ENCODE measurements at places on chromosomes 13 and 19.

DNA sequence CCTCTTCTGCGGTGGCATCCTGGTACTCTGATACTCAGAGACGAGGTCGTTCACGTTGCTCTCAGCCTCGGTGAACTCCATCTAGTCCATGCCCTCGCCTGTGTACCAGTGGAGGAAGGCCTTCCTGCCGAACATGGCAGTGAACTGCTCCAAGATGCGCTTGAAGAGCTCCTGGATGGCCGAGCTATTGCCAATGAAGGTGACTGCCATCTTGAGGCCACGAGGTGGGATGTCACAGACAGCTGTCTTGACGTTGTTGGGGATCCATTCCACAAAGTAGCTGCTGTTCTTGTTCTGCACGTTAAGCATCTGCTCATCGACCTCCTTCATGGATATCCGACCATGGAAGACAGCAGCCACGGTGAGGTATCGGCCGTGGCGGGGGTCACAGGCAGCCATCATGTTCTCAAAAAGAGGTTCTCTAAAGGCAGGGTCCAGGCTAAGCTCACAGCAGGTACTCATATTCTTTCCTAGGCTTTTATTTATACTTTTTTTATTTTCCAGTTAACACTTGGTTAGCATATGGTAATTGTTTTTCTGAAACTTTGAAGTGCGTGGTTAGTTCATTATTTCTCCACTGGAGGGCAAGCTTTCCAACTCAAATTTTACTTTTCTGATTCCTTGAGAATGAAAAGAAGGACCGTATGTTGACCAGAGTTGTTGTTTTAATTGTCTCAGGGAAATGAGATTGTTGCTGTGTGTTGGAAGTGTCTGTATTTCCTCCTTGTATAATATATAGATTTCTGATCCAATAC is 72.4 kb upstream of the RGCC start:
- H3K4me1 ChIP-seq: no peaks in the 10 kb centered on the region
- no peak overlapping the region for H3K4me3 ChIP-seq
- H3K27ac ChIP-seq: no peak overlapping the region

GRCh38 chr19:45200568-45200967 is 22.0 kb downstream of the BLOC1S3 start:
- no peaks in the 10 kb centered on the region for H3K36me3 ChIP-seq
- DNase-seq: no peak
- no peaks in the 10 kb centered on the region for H3K4me1 ChIP-seq
- H3K27me3 ChIP-seq: no peaks in the 10 kb centered on the region
- no peak overlapping the region for H3K4me3 ChIP-seq

DNA sequence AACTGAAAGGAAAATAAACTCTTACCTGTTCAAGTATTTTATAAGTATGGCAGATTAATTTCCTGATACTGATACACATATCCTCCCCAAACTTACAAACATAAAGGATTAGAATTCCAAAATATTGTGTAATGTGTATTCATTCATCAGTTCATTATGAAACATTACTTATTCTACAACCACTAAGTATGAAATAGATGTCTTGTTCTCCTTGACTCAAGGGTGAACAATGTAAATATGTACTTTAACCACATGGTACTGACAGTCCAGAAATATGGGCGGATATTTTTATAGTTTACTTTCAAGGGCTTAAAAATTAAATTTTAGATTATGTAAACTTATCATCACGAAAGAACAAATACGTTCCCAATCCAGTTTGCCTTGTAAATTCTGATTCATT is 334.0 kb downstream of the LIG4 start:
- H3K4me3 ChIP-seq: no peak overlapping the region
- no peaks in the 10 kb centered on the region for H3K36me3 ChIP-seq
- no peak for DNase-seq
- H3K4me1 ChIP-seq: no peaks in the 10 kb centered on the region
- H3K27ac ChIP-seq: no peak overlapping the region

DNA sequence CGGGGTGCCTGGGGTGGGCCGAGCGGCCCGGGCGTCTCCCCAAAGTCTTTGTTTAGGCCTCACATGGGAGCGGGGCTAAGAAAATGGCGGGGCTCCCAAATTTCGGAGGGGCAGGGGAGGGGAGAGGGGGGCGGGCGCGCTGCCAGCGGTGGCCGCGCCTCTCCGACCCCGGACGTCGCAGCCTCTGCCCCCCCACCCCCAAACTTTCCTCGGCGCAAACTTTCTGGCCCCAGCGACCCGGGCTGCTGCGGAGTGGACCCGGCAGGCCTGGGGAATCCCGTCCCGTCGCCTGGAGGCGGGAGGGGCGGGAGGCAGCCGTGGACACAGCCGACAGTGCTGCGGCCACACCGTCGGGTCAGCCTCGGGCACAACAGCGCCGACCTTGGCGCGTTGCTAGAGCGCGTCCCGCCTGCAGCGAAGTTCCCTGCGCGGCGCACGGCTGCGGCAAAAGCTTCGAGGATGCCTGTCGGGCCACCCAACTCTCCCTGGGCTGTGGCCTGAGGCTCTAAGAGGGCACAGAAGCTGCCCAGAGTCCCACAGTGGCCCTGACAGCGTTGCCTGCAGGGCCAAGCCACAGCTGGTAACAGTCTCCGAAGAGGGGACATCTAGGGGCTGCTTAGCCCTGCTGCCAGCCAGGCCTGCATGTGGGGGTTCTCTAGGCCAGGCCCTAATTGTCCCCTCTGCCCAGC is 1.3 kb downstream of the NFIX start:
- H3K27ac ChIP-seq: no peak overlapping the region
- no peaks in the 10 kb centered on the region for H3K36me3 ChIP-seq
- H3K27me3 ChIP-seq: peaks cover 3% of the 10 kb centered on the region
- peaks cover 6% of the 10 kb centered on the region for H3K4me1 ChIP-seq

DNA sequence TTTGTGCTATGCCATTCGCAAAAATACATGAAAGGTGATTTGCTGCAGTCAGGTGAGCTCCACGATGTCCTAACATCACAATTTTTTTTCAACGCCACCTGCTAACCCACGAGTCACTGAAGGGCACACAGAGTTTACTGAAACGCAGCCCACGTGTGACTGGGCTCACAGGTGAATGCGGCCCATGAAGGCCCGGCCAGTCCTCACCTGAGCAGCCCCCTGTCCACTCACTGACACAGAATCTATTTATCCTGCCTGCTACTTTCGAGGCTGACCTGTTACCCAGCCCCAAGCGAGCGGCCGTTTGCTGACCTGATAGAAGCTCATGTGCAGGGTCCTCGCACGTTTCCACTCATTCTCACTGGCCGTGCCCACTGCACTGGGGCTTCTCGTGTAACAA is 121.9 kb upstream of the SOX1 start:
- no peak overlapping the region for H3K4me3 ChIP-seq
- DNase-seq: no peak
- no peaks in the 10 kb centered on the region for H3K36me3 ChIP-seq
- H3K27ac ChIP-seq: no peak overlapping the region
- H3K27me3 ChIP-seq: no peaks in the 10 kb centered on the region
- H3K4me1 ChIP-seq: no peaks in the 10 kb centered on the region

GRCh38 chr19:862581-863314 is 3.3 kb downstream of the CFD start:
- peaks cover 30% of the 10 kb centered on the region for H3K4me1 ChIP-seq
- H3K36me3 ChIP-seq: no peaks in the 10 kb centered on the region
- peak; percentile 67 for DNase-seq
- no peak overlapping the region for H3K27ac ChIP-seq

GRCh38 chr19:31064491-31064890 is 284.7 kb downstream of the TSHZ3 start:
- no peak overlapping the region for H3K4me3 ChIP-seq
- no peak for DNase-seq
- H3K36me3 ChIP-seq: no peaks in the 10 kb centered on the region
- H3K27ac ChIP-seq: no peak overlapping the region

DNA sequence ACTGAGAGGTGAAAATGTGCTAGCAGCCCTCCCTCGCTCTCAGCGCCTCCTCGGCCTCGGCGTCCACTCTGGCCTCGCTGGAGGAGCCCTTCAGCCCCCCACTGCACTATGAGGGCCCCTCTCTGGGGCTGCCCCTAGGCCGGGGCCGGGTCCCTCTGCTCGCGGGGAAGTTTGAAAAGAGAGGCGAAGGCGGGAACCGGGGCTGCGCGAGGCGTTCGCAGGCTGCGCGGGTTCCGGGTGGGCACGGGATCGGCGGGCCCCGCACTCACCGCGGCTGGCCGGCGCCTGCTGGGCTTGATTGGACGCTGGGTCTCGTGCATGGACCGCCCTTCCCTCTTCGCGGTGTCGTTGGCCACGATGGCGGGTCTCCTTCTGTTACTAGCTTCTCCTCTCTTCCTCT is 29.3 kb downstream of the C1QTNF9 start:
- H3K27ac ChIP-seq: no peak overlapping the region
- DNase-seq: no peak
- no peaks in the 10 kb centered on the region for H3K27me3 ChIP-seq
- H3K36me3 ChIP-seq: no peaks in the 10 kb centered on the region
- no peaks in the 10 kb centered on the region for H3K4me1 ChIP-seq

DNA sequence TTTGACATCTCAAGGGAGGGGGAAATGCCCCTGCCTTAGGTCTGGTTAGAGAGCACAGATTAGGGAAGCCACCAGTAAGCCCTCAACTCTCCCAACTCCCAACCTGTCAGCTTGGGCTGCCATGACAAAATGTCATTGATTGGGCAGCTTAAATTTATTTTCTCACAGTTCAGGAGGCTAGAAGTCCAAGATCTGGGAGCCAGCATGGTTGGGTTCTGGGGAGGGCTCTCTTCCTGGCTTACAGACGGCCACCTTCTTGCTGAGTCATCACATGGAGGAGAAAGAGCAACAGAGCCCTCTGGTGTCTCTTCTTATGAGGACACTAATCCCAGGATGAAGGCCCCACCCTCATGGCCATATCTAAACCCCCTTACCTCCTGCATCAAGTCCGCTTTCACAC is 24.2 kb downstream of the C19orf12 start:
- no peaks in the 10 kb centered on the region for H3K36me3 ChIP-seq
- no peak overlapping the region for H3K27ac ChIP-seq
- H3K4me3 ChIP-seq: no peak overlapping the region
- peak; percentile 34 for DNase-seq
- no peaks in the 10 kb centered on the region for H3K27me3 ChIP-seq

DNA sequence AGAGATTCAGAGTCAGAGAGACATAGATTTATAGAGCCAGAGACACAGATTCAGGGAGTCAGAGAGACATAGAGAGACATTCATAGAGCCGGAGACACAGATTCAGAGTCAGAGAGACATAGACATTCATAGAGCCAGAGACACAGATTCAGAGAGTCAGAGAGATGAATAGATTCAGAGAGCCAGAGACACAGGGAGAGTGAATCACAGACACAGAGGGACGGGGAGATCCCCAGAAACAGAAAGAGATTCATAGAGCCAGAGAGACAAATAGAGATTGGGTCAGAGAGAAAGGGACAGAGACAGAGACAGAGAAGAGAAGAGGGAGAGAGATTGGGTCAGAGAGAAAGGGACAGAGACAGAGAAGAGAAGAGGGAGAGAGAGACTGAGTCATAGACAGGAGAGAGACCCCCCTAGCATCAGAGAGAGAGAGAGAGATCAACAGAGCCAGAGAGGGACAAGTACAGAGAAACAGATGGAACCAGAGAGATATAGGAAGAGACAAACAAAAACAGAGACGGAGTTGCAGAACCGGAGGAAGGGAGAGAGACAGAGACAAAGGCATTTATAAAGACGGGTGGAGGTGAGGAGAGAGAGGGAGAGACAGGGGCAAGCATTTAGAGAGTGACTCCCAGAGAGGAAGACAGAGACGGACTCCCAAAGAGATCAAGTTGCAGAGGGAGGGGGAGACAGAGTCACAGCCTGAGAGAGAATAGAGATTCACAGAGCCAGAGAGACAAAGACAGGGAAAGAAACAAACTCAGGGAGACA is 1.1 kb upstream of the PRKCG start:
- H3K36me3 ChIP-seq: peaks cover 1% of the 10 kb centered on the region
- H3K4me1 ChIP-seq: peaks cover 48% of the 10 kb centered on the region
- H3K27ac ChIP-seq: no peak overlapping the region
- no peak for DNase-seq
- H3K27me3 ChIP-seq: peaks cover 31% of the 10 kb centered on the region
- H3K4me3 ChIP-seq: peak overlapping the region; percentile 43

All from CD4-positive, CD25-positive, alpha-beta regulatory T cell (primary cell).